Activated CD4-positive, alpha-beta memory T cell treated with anti-CD3 and anti-CD28 coated beads for 36 hours (primary cell): ENCODE measurements at places on chromosomes 1 and 21.

DNA sequence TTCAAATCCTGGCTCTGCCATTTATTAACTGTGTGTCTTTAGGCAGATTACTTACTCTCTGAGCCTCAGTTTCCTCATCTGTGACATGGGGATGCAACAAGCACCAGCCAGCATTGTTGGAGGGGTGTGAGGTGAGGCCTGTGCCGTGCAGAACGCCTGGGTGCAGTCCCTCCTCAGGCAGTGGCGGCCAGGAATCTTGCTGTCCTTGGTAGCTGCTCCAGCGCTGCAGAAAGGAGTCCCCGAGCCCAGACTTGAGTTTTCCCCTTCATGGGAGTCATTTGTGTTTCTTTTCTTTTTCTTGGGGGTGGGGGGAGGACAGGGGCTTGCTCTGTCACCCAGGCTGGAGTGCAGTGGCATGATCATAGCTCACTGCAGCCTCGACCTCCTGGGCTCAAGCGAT lies 46.6 kb downstream of the DISP3 start:
- no peaks in the 10 kb centered on the region for H3K36me3 ChIP-seq
- H3K27me3 ChIP-seq: no peaks in the 10 kb centered on the region
- H3K27ac ChIP-seq: no peak overlapping the region
- no peak overlapping the region for H3K4me3 ChIP-seq
- DNase-seq: no peak

DNA sequence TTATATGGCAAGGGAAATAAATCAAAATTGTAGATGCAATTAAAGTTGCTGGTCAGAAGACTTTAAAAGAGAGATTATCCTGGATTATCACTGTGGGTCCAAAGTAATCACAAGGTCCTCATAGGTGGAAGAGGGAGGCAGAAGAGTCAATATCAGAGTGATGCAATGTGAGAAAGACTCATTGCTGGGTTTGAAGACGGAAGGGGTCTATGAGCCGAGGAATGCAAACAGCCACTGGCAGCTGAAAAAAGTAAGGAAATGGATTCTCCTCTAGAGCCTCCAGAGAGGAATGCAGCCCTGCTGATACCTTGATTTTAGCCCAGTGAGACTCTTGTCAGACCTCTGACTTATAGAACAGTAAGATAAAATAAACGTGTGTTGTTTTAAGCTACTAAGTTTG lies 59.8 kb upstream of the MUTYH start:
- no peak overlapping the region for H3K4me3 ChIP-seq
- no peaks in the 10 kb centered on the region for H3K27me3 ChIP-seq
- no peak for DNase-seq
- H3K27ac ChIP-seq: no peak overlapping the region
- no peaks in the 10 kb centered on the region for H3K36me3 ChIP-seq
- H3K4me1 ChIP-seq: peaks cover under 1% of the 10 kb centered on the region

DNA sequence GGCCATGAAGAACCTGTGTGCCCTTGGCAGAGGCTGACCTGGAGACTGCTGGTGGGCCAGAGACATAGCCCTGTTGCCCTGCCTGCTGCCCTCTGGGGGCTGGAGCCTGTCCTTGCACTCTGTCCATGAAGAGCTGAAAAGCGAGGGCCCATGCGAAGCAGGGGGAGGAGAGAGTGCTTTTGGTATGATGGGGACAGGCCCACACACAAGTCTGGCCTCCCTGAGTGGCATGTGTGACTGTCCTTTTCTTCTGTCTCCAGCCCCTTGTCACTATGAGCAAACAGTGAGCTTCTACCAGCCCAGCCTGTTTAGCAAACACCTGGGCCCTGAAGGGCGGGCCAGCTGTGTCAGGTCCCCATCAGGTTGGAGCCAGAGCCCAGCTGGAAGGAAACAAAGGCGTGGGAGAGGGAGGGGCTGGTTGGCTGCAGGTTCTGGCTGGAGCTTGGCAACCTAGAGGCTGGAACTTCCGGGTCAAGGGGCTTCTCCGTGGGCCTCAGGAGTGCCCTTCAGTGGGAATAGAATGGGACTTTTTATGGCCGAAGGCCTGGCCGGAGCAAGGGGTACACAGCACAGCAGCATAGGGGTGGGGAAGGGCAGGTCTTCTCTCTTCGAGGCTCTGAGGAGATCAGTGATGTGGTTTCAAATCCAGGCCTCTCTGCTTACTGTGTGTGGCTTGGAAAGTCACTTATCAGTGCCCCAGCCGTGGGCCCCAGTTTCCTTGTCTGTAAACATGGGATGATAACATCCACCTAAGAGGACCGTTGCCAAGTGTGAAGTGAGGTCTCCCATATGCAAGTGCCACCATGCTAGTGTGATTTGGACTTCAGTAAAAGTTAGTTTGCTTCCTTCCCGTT lies 14.3 kb downstream of the QSOX1 start:
- DNase-seq: peak; percentile 58
- no peak overlapping the region for H3K4me3 ChIP-seq
- H3K4me1 ChIP-seq: no peaks in the 10 kb centered on the region
- H3K27ac ChIP-seq: no peak overlapping the region
- peaks cover 2% of the 10 kb centered on the region for H3K36me3 ChIP-seq
- H3K27me3 ChIP-seq: no peaks in the 10 kb centered on the region

DNA sequence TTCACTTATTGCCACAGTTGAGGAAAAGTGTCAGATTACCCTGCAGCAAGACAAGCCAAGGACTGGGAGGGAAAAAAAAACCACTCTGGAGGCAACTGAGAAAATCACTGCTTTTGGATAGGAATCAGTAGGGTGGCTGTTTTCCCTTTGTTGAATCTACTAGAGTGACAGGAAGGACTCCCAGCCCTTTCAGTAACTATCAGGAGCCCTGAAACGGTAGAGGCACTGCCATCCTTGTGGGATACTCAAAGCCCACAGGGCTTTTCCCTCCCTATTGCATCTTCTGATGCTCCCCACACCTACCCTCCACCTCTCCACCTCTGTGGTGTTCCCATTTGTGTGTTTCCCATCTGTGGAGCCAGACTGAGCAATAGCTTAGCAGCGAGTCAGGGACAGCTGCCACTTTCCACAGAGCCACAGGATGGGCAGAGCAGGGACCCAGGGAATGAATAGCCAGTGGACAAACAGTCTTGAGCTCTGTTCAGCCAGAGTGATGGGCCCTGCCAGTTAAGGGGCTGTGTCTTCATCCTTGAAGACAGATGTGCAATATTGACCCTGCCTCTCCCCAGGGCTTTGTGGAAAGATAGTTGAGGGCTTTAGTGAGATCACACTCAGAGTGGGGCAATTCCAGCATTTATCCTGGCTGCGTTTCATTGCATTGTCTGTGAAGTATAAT lies 13.9 kb downstream of the UBIAD1 start:
- no peak overlapping the region for H3K27ac ChIP-seq
- H3K27me3 ChIP-seq: no peaks in the 10 kb centered on the region
- peaks cover 61% of the 10 kb centered on the region for H3K4me1 ChIP-seq
- peaks cover 34% of the 10 kb centered on the region for H3K36me3 ChIP-seq
